ENCODE measurements at places on chromosomes 2 and 18.

DNA sequence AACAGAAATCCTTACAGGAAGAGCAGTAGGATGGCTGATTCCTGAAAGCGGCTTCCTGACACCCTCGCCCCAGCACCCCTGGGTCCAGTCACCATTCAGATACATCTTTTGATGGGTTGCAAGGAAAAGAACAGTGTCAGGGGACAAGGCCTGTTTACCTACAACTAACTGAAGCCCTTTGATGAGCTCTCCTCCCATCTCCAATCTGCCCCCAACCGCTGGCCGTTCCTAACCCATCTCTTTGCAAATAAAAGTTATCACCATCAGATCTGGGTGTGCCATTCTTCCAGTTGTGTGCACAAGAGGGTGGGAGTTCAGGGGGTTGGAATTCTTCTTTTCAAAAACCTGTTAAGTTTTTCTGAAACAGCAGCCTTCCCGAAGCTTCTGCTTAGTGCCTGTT lies 48.9 kb downstream of the ARL4C start:
- peak; percentile 3 for DNase-seq

DNA sequence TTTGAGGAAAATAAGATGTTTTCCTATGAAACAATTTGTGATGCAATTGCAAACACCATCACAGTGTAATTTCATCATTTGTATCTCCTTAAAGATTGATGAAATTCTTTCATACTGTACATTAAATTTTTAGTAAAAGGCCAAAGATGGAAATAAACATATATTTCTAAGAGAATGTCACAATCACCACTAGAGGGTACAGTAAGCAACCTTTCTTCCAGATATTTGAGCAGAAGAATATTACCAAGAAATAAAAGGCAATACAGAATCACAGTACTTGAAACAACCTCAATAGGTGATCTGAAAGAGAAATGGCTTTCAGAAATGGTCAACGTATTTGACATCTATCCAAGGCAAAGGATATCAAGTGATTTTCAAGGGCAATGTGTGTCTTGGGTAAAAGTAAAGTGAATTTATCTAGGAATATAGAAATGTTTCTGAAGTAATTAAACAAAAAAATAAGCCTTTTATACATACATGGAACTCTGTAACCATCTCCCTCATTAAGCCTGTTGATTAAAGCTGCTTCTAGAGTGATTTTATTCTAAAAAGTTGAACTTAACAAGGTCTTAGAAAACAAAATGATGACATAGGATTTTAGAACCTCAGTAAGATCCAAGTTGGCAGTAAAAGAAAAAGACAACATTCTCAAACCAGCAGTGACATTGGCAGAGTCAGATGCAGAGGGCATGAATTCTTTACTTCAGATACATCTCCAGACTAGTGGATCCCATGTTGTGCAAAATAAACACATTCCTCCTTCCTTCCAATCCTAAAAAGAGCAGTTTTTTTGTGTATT lies 90.3 kb upstream of the SESTD1 start:
- DNase-seq, result no peak

DNA sequence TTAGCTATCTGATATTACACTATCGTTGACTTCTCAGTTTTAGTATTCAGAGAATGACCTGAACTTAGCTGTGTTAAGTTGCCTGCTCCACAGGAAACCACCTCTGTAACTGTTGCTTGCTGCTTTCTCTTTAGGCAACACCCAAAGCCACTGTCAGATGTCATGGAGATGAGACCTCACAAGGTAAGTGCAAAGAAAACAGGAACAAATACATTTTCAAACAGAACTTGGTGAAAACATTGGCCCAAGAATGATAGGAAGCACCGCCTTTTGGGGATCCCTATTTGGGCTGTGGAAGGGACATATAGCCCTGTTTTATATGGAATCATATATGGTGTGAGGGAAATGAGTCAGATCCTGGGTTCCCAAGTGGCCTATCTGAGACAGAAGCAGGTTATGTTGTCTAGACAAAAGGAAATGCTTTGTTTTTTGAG lies 143.4 kb downstream of the UBE2E3 start:
- DNase-seq, result peak; percentile 35

GRCh38 chr2:53751728-53752127 lies 15.9 kb upstream of the CHAC2 start:
- DNase-seq, result no peak

- peak; percentile 4 for DNase-seq
Observed at GRCh38 chr2:226963528-226963927, 127.7 kb downstream of the RHBDD1 start.

DNA sequence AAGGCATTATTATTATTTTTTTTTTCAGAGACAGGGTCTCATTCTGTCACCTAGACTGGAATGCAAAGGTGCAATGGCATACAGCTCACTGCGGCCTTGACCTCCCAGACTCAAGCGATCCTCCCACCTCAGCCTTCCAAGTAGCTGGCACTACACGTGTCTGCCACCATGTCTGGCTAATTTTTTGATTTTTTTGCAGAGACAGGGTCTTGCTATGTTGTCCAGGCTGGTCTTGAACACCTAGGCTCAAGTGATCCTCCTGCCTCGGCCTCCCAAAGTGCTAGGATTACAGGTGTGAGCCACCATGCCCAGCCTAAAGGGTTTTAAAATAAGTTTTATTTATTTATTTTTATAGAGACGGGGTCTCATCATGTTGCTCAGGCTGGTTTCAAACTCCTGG lies 45.3 kb upstream of the AP1S3 start:
- DNase-seq, result no peak

GRCh38 chr2:8836971-8837794 lies at the start of gene KIDINS220:
TSS of gene KIDINS220 (minus strand) at chr2:8837613. CDS start at chr2:8827093, 10,520 bp downstream.
- peak; percentile 89 for DNase-seq

DNA sequence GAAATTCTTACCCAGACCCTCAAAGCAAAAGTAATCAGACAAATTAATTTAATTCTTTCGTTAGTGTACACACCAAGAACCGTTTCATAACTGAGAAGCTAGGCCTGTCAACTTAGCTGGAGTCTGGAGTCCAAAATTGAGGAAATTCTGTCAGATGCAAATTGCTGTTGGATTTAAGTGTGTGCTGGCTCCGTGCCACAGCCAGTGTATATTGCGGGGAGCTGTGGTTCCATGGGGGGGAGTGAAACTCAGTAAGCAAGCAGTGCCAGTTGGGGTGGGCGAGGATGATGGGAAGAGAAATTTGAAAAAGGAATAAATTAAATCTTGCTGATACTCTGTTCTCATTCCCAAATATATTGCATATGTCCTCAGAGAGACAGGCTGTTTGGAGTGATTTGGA lies 4.0 kb downstream of the ARPC2 start:
- no peak for DNase-seq

- no peak for DNase-seq
Observed at GRCh38 chr2:1047485-1047884, 96.8 kb downstream of the SNTG2 start.
